ENCODE measurements at places on chromosomes 2 and 18.
A peak's percentile ranks its signal among the peaks of the same experiment; 100 is the strongest.

- DNase-seq, result no peak
Observed at GRCh38 chr18:64799376-64799775, 650.5 kb upstream of the LINC00305 start.

DNA sequence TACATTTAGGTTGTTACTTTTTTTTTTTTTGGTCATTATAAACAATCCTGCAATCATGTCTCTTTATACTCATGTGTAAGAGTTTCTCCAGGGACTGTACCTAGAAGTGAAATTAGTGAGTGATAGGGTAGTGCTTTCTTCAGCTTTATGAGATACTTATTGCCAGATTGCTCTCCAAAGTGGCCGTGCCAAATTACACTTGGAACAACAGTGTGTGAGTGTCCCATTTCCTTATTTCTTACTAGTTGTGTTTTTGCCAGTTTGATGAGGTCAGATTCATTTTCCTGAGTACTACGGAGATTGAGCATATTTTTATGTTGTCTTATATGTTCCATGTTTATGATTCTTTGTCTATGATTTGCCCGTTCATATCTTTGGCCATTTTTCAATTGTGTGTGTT, 39.2 kb downstream of the GALNT1 start:
- DNase-seq, result peak; percentile 51

DNA sequence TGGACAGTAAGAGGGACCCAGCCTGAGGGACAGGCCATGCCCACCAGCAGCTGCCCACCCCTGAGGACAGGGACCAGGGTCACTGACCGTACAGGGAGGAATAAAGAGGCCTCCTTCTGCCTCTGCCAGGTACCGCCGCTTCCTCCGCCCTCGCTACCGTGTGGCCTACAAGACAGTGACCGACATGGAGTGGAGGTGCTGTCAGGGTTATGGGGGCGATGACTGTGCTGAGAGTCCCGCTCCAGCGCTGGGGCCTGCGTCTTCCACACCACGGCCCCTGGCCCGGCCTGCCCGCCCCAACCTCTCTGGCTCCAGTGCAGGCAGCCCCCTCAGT, 2.2 kb downstream of the EMILIN1 start:
- no peak for DNase-seq

DNA sequence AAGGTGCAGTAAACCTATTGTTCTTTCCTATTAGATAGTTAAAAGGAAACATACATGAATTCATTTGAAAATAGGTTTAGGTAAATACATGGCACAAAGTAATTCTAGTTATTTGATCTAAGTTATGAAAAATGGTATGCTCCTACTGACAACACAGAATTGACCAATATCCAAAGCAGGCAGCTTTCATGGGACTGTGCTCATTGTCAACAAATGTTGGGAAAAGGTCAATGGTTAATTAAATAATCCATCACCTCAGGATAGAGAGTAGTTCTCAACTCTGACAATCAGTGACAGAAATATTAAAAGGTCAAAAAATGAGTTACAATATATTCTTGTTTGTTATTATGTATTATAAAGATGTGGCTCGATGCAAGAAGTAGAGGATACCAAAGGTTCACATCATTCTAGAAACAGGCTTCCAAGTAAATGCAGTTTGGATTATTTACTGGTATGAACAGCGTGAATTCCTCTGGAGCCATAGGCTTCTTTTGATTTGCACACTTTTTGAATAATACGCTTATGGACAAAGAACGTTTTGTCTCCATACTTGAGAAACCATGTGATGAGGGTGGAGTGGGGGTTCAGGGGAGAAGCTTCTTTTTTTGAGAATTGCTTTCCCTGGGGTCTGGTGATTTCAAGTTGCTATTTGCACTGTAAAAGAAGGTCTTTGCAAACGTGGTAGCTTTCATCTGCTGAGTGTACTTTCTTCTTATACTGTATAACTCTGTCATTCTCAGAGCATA, 422.0 kb upstream of the ZEB2 start:
- DNase-seq, result no peak

- no peak for DNase-seq
Observed at GRCh38 chr2:166572937-166573336, 78.9 kb upstream of the SCN7A start.

DNA sequence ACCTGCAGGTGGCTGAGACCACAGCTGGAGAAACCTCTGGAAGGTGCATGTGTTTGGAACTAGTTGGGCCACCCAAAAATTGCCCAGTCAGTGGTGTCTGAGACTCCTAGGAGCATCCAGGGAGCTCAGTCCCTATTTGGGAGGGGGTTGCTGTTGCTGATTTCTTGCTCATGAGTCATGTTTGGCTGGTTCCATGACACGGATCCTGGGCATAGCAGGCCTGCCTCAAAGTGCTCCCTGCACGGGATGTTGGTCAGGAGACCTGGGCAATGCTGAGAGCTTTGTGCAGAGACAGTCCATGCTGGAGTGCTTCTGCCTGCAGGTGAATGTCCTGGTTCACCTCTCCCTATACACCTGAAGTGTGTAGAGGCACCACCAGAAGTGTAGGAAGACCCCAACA, 194.2 kb downstream of the GLI2 start:
- no peak for DNase-seq

- no peak for DNase-seq
Observed at GRCh38 chr2:106099691-106100090, 94.4 kb downstream of the UXS1 start.

DNA sequence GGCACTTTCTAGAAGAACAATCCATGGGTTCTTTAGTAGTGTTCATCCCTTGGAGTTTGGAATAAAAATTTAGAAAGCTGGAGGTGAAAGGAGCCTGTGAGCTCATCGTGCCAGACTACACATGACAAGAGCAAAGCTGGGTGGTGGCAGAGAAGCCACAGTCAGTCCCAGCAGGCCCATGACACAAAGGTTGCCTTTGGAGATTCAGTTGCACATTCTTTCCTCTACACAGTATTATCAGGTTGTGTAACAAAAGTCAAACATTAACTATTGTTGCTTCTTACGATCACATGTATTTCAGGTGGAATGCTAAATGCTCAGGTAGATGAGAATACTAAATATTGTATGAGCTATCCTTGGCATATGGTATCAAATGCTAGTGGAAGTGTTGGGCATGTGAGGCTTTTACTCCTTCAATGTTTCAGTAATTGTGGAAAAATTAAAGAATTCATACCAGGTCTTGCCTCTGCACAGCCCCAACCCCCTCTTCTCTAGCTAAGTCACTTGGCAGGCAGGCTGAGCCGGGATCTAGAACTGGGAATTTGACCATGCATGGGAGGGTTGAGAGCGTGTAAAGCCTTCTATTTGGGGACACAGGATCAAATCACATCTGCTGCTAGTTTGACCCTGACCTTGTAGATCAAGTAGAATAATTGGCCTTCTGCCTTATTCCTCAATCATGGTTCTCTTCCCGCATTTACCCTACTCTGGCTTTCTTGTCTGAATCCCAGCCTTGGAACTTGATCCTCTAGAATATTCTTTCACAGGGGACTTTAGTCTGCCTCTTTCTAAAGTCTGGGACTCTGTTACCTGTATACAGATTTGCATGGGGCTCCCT, 230.9 kb downstream of the GCA start:
- DNase-seq, result peak; percentile 11

GRCh38 chr2:157735532-157735931, 106.9 kb upstream of the ACVR1C start:
- DNase-seq, result no peak

DNA sequence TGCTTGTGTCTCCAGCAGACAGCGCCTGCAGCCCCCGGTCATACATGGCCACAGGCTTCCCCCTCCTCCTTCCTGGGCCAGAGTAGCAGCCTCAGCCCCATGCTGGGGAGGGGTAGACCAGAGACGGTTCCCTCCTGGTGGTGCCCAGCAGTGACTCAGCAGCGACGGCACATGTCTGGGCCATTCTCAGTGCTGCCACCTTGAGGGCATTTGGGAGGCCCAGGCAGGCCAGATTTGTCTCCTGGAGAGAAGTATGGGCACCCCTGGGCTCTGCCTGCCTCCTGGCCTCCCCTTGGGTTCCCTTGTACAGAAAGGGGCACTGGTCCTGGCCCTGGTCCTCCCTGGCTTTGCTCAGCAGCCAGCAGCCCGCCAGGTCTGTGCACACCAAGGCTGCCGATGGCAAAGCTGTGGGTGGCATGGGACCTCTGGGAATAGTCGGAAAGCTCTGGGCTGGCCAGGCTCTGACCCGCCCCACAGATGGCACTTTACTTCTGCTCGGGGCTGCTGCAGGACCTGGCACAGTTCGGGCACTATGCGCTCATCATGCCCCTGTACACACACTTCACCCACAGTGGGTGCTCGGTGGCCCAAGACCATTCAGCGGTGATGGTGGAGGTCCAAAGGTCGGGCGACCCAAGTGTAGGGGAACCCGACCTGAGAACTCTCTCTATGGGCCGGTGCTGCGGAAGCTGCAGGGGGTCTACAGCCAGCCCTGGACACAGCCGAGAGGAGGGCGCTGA, 11.4 kb upstream of the ALPI start:
- peak; percentile 60 for DNase-seq

DNA sequence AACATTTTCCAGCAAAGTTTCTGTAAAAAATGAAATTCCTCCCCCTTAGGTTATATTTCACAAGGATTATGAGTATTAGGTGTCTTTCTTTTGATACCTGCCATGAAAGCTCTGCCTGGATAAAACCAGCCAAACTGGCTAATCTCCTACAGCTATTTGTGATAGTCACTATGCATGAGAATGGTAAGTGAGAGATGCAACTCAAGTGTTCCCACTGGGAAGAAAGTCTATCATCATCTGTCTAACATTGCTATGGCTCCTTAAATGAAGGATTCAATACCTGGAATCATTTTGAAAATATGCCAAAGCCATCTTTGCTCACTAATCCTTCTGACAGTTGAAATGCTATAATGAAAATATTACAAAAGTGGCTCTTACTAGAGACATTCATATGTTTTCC, 339.9 kb upstream of the LRRTM4 start:
- DNase-seq, result no peak

DNA sequence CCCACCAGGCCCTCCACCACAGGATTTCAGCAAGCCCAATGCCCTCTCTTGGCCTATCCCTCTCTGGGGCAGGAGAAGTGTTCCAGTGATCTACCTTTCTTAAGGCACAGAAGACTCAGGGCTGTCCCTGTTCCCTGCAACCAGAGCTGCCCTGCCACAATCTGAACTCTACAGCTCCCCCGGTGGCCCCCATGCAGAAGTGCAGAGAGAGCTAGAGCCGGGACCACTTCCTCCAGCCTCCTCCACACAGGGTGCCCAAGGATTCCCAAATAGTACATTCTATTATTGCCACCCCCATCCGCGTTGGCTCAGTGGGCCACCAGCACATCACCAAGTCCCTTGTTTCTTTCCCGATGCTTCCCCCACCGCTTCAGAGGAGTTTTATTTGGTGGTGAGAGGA, 114.8 kb upstream of the PTPRM start:
- DNase-seq, result no peak

DNA sequence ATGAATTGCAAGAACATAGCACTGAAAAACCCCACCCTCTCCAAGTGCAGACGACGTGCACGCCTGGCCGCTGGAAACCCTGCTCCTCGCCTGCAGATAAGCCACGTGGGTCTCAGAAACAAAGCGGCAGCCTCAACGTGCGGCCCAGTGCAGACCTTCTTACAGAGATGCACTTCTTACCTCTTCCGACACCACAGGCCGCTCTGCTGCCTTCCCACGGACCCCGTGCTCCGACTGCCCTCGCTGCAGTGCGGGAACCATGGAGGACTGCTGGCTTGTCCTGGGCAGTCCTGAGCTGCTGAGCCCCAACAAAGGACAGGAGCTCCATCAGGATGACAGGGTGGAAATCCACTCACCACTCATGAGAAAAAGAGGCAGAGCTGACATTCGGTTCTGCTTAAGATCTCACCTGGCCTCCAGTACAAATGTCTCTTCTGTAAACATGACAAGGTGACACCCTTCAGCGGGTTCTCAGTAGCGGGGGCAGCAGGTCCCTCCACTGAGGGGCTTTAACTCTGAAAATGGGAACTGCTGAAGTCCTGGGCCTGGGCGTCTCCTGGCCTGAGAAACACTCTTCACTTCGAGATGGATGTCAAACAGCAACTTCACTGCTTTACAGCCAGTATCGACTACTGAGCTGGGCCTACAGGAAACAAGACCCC, 6.2 kb downstream of the COPS9 start:
- DNase-seq, result no peak

All from transverse colon (tissue), 4 donors.